Activated T-helper 9 cell treated with anti-CD3 and anti-CD28 coated beads, Interleukin-2, amount 50 U/mL, for 16 hours (primary cell): ENCODE measurements at places on chromosomes 2 and 18.

DNA sequence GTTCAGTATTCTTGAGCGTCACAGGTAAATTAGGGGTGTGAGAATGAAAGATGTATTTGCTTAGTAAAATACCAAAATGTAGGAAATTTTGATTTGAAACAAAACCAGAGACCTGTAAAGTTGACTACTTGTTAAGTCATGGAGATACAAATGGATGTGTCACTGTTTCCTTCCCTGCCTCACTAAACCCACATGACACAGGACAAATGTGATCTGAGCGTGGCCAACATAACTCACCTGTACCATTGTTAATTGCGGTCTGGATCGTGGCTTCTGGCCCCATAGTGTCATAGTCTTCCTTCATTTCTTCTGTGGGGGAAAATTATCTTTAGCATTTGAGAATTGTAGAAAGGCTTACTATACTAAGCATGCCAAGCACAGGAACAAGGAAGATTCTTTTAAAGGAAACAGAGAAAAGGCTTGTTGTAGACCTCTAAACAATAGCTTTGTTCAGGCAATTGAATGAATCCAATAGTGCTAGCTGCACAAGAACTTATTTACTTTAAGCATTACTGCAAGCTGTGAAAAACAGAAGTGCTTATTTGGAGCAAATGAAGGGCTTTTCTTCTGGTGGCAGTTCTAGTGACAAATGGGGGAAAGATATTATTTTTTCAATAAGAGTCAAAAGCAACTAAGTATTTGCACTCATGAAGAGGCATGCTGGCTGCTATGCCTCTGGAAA, 95.2 kb downstream of the ZEB2 start:
- DNase-seq: no peak

DNA sequence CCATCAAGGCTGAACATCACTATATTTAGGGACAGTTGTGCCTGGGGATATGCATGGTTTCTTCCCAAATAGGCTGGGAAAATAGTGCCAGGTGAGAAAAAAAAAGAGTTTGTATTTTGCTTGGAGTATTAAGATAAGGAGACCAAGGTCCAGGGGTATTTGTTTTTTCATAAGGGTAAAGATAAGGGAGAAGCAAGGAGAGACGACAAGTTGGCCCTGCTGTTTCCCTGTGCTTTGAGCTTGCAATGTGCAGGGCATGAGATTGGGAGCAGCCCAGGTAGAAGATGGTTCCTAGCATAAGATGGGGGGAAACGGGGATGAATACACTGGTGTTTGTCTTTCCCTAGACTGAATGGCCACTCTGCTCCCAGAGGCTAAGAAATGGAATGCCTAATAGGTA, 8.8 kb upstream of the GPR39 start:
- DNase-seq: no peak

DNA sequence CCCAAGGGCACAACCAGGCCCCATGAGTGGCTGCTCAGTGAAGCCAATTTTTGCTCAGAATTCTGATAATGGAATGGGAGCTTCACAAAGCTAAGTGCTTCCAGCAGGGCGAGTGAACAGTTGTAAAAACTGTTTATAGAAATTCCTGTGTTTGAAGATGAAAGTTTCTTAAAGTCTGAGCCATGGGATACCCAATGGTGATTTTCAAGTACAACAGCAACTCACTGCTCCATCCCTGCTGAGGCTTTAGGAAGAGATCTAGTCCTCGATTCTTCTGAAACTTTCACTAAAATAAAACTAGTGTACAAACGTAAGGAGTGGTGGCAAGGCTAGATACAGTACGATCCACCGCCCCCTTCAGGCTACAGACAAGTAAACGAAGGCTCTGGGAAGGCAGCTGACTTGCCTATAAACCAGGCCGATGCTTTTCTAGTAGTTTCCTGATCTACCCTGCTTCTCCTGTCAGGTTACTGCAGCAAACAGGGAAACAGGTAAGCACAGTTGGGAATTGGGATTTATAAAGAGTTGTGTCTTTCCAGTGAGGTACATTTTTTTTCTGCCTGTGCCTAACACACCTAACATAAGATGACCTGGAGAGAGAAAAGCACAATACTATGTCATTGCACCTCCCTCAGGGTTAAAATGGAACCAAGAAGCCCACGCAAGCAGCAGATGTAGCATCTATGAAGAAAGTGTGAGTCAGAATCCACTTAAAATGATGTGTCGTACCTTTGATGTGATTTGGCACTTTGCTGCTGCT, 108.7 kb downstream of the UXS1 start:
- no peak for DNase-seq

GRCh38 chr2:10546975-10547391, 98.9 kb upstream of the ODC1 start:
- DNase-seq: no peak

- no peak for DNase-seq
Measured at GRCh38 chr2:182761903-182762302, 45.8 kb downstream of the DNAJC10 start.

- DNase-seq: no peak
Measured at GRCh38 chr18:26703170-26703930, 155.0 kb upstream of the KCTD1 start.

GRCh38 chr2:141522048-141522447, 608.8 kb downstream of the LRP1B start:
- DNase-seq: no peak
